ENCODE measurements at places on chromosomes 4 and X. TPM values are rescaled to one million over a fixed set of nuclear protein-coding genes. Genes with fewer than 3 reads are reported as not detected.
A peak's percentile ranks its signal among the peaks of the same experiment; 100 is the strongest.

DNA sequence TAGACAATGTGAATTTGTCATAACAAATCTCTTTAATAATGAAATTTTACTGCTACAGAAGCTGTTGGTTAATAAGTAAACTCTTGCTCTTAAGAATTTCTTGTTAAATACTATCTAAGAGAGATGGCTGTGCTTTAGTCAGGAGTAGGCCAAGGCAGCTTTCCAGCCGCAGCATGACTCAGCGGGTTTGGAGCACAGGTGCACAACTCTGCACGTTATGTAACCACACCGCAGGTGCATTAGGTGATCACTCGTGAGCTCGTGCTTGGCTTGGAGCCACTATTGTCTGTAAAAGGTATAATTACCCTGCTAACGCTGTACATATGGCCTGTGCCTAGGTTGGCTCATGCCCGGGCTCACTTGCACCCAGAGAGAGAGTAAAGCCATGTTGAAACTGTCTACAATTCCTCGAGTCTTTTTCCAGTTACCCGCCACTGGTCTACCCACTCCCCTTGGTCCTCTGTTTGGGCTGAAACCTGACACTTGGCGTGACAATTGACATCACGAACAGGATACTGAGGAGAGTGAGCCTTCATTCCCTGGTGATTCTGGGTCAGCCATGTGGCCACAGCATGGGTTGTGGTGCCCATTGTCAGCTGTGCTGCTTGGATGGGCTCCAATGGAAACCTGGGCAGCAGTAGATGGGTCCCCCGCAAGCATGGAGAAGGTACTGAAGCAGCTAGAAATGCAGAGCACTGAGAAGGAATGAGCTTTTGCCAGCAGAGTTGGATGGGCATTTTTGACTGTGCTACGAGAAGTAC, 18.4 kb upstream of the ANAPC4 start:
- no peak for DNase-seq

Gene NEXMIF
- 1.9 TPM for total RNA-seq

- no peak for DNase-seq
Measured at GRCh38 chr4:98687876-98688275, 29.5 kb upstream of the TSPAN5 start.

- no peak for DNase-seq
Measured at GRCh38 chr4:165692082-165692481, 181.0 kb upstream of the TLL1 start.

Gene SSX4B
- not detected for total RNA-seq

DNA sequence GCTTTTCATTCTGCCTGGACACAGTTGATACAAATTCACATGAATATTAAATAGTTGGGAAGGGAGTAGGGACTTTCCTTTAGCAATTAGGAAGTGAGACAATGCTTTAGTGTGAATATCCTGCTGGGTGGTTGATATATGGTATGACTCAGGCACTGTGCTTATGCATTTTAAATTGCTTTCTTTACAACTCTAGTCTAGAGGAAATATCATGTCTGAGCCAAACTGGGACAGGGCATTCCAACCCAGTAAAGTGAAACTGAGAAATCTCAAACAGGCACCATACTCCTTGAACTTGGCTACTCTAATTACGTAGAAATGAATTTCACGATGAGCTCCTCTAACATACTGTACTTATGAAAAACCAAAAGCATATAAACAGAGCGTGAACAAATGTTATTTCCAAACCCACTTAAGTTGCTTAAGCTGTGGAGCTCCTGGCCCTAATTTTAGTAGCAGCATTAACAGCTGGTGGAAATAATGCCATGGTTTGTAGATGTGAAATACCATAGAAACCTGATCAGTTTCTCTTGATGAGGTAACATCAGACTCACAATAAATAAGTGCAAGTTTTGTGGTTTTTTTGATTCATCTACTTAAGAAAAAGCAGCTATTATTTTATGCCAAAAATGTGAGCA, 242.9 kb upstream of the GK2 start:
- DNase-seq: no peak

Gene CD40LG
- total RNA-seq: 0.31 TPM

- DNase-seq: no peak
Measured at GRCh38 chr4:56768763-56769162, 52.7 kb downstream of the SPINK2 start.

Gene TCEAL6
- total RNA-seq: not detected

DNA sequence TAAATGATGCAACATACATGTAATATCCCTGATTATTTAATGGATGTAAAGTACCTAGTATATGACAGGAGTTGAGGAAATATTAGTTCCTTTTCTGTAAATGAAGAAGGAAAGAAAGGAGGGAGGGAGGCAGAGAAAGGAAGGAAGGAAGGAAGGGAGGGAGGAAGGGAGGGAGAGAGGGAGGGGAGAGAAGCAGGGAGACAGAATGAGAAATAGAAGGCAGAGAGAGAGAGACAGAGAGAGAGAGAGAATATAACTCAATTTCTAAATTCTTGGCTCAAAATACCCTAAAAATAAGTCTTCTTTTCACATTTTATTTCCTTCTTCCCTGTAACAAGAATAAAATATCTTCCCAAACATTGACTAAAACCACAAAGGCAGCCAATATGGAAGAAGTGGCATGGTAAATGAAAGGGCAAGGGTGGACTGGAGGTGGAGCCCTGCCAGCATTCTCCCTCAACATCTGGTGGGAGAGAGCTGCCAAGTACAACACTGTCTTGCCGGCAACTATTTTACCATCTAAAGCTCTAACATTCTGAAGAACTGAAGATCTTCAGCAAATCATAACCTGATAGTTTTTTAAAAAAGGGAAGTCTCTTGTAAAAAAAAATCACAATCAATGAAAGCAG, 245.1 kb downstream of the PPP3CA start:
- peak; percentile 86 for DNase-seq

DNA sequence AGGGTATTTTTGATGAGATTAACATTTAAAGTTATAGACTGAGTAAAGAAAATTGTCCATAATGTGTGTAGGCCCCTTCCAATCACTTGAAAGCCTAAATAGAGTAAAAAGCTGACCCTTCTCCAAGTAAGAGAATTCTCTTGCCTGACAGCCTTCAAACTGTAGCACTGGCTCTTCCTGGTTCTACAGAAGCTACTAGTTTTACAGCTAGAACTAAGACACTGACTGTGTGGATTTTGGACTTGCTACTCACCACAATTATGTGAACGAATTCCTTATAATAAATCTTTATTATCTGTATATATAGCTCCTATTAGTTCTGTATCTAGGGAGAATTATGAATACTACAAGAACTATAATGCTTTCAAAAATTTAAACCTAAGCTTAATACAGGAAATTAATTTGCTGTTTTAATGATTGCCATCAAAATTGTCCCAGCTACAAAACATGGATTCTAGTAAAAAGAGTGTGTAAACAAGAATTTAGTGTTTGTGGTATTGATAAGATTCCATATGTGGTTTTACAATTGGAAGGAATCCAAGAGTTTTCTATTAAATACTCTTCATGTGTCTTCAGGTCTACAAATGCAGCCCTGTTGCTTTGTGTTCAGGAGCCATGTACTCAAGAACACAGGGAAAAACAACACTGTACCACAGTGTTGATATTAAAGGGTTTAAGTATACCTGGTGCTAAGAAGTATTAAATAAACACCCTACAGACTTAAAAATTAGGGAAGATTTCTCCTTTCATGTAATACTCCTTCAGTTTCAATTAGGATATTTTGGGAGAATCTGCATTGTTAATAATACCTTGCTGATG, 366.5 kb downstream of the CXXC4 start:
- no peak for DNase-seq

DNA sequence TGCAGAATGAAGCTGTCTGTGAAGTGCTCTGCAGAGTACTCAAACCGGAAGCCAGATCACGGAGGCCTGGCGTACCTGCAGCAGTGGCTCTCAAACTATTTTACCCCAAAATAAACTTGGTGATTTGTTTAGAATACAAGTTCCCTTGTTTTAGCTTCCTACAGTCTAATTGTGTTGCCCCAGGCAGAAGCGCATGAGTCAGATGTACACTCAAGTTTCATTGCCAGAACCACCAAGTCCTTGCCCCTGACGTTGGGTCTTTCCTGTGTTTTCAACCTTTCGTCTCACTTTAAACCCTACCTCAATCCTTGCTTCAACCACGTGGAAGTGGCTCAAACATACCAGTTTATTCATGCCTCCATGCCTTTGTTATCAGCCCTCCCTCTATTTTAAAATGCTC, 66.2 kb upstream of the SLC7A11 start:
- DNase-seq: no peak

DNA sequence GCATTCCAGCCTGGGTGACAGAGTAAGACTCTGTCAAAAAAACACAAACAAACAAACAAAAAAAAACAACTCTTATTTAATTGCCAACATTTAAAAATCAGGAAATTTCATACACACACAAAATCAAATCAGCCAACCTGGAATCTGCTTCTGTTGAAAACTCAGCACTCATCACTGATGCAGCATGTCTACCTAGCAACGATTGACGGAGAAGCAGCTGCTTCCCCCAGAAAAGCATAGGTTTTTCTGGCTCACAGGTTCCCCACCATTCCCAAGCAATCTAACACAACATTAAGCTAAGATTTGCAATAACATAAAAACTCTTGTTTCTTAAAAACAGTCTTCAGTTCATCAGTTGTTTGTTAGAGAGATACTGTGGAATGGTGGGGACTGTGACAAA, 143.6 kb downstream of the DHX15 start:
- DNase-seq: no peak

DNA sequence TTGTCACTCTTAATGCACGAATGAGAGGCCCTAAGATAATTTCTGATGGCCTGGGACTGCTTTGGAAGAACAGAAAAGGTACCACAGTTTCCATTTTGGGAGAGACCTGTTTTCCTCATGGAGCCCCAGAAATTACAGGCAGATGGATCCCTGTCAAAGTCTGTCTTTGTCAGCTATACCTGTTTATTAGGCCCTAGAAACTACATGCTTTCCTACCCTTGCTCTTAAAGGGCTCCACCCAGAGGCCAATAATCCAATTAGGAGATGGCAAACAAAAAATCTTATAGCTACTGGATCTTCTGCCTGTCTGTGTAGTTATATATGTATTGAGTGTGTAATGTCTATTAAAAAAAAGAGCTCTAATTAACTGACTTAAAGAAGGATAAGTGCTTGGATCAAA, 141.3 kb downstream of the NR3C2 start:
- no peak for DNase-seq

Gene F8
- total RNA-seq: 63.0 TPM

Measured in sciatic nerve (tissue), 2 donors.